ENCODE measurements at places on chromosomes 1 and 21.

DNA sequence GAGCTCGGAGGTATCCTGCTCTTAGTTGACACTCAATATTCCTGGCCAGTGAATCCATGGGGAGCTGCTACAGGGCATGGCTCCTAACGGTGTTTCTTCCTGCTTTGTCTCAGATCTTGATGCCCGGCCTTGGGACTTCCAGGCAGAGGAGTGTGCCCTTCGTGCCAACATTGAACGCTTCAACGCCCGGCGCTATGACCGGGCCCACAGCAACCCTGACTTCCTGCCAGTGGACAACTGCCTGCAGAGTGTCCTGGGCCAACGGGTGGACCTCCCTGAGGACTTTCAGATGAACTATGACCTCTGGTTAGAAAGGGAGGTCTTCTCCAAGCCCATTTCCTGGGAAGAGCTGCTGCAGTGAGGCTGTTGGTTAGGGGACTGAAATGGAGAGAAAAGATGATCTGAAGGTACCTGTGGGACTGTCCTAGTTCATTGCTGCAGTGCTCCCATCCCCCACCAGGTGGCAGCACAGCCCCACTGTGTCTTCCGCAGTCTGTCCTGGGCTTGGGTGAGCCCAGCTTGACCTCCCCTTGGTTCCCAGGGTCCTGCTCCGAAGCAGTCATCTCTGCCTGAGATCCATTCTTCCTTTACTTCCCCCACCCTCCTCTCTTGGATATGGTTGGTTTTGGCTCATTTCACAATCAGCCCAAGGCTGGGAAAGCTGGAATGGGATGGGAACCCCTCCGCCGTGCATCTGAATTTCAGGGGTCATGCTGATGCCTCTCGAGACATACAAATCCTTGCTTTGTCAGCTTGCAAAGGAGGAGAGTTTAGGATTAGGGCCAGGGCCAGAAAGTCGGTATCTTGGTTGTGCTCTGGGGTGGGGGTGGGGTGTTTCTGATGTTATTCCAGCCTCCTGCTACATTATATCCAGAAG lies 16.7 kb downstream of the ALX3 start:
- DNase-seq: peak; percentile 41

DNA sequence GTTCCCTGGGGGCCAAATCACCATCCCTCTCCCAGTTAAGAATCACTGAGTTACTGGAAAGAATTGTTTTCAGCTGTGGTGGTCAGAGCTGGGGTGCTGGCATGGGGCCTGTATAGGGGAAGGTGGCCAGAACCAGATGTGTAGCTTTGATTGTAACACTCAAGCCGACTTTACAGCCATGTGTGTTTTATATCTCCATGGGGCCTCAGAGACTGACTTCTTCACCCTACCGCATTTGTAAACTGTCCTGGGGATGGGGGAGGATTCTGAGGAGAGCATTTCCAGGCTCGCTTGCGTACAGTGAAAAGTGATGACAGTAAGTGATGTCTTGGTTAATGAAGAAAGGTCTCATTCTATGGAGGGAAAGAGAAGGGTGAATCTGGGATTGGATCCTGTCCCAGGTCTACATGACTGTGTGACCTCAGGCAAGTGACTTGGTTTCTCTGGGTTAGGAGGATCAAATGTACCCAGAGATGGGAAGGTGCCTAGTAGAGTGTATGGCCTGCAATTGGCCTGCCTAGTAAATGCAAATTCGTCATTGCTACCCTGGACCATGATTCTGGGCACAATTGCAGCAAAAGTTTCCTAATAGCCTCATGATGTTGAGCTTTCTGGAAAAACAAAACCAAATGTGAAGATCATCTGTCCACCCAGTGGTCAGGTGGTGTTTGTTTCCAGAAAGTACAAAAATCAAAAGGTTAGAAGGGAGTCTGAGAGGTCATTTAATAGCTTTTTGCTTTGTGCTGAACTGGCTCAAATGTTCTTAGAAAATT lies 49.7 kb upstream of the RCC2 start:
- no peak for DNase-seq

- no peak for DNase-seq
Observed at GRCh38 chr1:97608272-97608671, 312.6 kb downstream of the DPYD start.

- DNase-seq: no peak
Observed at GRCh38 chr1:31767225-31767624, 3.1 kb upstream of the ADGRB2 start.

DNA sequence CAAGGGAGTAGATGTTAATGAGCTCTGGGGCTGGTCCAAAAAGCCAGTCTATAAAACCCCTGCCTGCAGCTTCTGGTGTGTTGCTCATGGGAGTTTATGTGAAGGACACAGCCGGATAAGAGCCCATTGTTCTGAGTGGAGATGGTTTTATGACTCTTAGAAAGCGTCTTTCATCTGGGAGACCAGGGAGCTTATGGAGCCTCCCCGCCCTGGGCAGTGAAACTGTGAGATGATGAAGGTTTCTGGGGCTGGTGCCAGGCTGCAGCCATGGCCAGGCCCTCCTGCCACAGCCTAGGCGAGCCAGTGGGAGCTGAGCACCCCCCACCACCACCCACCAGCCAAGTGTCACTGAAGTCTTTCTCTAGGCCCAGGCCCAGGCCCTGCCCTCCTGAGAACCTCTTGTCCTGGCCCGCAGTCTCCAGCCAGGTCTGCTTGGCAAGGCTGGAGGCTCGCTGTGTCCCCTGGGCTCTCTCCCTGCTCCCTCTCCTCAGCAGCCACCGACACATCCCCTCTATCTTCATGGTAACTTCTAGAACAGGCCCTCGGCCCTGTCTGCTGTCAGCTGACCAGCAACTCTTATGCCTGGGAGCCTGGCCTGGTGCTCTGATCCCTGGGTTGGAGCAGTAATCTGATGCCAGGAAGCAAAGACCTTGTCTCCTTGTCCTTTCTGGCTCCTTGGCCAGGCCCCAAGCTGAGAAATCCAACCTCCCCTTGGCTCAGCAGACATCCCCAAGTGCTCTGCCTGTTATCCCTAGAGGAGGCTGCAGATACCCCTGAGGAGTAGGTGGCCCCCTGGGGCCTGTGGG lies 7.6 kb upstream of the ARHGEF10L start:
- DNase-seq: no peak

DNA sequence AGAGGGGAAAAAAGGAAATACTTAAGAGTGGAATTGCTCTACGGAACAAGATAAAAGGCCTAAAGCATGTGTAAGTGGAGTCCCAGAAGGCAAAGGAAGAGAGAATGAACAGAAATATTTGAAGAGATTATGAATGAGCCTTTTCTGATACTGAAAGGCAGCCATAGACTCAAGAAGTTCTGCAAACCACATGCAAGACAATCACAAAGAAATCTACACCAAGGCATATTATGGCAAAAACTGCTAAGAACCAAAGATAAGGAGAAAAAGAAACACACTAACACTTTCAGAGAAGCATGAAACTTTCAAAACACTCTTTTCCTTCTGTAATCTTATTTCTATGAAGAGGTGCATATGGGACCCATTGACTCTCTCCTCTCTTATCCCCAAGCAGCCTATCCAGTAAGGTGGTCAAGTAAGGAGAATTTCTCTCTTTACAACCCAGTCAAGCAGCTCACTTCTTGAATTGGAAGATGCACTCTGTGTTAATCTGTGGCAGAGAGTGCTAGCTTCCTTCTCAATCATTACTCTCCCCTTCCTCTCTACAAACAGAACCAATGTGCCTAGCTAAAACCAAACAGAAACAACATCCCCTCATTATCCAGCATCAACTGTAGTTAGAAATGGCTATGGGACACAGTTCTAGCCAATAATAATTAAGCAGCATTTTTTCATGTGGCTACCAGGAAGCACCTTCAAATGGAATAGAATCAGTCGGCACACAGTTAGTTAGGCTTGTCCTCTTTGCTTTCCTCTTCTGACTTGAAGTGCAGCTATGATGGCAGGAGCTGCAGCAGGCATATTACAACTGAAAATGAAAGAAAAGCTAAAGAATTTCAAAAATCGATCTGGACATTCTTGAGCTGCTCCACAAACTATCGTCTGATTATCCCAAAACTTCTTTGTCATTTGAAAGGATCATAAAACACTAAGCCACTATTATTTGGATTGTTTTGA lies 25.9 kb downstream of the KRTAP19-8 start:
- DNase-seq: no peak

DNA sequence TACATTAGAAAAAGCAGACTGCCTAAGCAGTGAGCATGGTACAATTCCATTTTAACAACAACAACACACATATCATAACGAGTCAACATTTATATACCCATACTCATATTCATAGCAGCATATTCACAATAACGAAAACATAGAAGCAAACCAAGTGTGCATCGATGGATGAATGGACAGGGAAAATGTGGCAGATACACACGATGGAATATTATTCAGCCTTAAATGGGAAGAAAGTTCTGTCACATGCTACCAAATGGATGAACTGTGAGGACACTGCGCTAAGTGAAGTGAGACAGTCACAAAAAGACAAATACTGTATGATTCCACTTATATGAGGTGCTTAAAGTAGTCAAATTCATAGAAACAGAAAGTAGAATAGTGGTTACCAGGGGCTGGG lies 9.5 kb upstream of the MAN1C1 start:
- no peak for DNase-seq

- no peak for DNase-seq
Observed at GRCh38 chr1:19647643-19648042, 3.5 kb downstream of the NBL1 start.

- DNase-seq: no peak
Observed at GRCh38 chr1:88661951-88662699, 21.9 kb upstream of the PKN2 start.

DNA sequence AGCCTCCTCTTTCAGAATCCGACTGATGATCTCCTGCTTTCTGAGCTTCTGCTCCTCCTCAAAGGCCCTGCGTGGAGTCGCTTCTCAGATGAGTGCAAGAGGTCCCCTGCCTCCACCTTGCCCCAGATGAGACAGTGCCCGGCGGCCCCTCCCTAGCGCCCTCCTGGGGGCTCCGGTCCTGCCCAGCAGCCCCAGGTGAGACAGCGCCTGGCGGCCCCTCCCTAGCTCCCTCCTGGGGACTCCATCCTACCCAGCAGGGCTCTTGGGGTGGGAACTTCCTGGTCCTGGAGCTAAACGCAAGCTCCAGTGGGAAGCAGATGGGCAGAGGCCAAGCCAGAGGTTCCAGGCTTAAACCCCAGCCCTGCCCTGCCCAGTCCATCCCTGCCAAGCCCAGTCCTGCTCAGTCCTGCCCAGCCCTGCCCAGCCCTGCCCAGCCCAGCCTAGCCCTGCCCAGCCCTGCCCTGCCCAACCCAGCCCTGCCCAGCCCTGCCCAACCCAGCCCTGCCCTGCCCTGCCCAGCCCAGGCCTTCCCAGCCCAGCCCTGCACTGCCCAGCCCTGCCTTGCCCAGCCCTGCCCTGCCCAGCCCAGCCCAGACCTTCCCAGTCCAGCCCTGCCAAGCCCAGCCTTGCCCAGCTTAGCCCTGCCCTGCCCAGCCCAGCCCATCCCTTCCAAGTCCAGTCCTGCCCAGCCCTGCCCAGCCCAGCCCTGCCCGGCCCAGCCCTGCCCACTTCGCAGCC lies 34.6 kb downstream of the CFAP74 start:
- DNase-seq: no peak

DNA sequence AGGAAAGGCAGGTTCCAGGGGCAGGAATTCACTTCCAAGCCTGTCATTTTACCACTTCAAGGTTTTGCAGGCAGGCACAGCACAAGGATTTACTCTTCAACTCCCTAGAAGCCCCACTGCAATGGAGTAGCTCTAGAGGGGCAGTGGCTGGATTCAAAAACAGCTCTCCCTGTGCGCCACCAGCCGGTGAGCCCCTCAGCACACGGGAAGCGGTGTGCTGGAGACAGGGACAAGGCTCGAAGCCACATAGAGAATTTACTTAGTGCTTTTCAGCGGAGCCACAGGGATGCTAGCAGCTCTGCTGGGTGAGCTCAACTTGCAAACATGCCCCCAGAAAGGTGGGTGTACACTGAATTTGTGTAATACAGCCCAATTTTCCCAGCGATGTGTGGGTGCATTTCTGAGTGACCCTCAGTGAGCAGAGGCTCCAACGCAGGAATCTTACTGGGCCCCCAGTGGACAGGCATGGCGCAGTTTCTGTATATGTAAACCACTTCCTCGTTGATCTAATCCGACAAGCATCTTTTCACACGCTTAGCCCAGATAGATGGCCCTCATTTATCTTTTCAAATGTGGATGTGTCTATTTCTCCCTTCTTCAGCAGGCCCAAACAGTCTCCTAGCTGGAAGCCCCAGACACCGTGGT lies 10.9 kb downstream of the VWA5B1 start:
- no peak for DNase-seq

DNA sequence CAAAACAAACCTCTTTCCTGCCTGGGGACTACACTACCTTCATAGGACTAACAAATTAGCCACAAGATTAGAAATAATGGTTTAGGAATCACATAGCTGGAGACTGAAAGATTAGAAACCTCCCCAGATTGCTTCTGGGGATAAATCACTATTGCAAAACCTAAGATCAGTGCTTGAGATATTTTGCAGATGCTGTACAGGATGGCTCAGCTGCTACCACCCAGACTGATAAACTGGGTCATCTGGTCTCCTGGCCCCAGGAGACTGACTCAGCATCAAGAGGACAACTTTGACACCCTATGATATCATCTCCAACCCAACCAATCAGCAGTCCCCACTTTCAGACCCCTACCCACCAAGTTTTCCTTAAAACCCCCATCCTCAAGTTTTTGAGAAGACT lies 137.0 kb downstream of the LRRC53 start:
- no peak for DNase-seq

Data from stimulated activated CD8-positive, alpha-beta memory T cell treated with anti-CD3 and anti-CD28 coated beads, Interleukin-4, amount 100 ng/mL, for 1 hour (primary cell).